OCI-M1 (cell line): ENCODE measurements at places on chromosomes 6 and 20.

DNA sequence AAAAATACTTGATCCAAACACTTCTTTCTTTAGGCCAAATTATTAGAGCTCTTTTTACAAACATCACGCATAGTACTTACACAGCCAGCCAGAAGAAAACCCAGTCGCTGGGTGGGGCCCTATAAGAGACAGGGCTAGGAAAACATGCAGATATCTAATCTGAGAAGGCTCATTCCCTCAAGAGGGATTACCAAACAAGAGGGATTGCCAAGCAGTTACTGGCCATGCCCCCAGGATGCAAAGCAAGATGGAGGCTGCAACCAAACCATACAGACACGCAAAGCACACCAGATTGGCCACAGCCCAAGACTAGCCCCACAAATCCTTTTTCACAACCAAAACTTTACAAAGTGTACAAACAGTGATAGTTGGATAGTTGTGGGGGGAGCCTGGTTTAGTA, 1235.4 kb upstream of the GJE1 start:
- DNase-seq = peak; percentile 82

DNA sequence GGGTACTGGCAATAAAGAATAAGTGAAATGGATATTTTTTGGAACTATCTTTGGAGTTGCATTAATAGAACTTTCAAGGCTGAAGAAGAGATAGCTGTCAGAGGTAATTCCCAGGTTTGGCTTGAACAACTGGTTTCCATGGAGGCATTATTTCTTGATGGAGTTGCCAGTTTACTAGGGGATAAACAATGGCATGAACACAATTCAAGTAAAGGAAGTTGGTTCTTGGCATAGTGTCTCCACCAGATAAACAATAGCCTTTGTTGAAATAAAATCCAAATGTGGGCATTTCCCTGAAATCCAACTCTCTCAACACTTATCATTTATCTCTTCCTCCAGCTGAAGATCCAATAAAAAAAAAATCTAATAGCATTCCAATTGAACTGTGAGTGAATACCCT, 454.9 kb downstream of the C6orf118 start:
- no peak for DNase-seq

GRCh38 chr6:134883314-134883713, 66.6 kb downstream of the ALDH8A1 start:
- DNase-seq = no peak

- peak; percentile 82 for DNase-seq
These were observed 8.4 kb upstream of the NUP153 start for GRCh38 chr6:17714879-17715851.

- DNase-seq = no peak
These were observed 2.3 kb upstream of the FAM110A start for GRCh38 chr20:831251-831650.

GRCh38 chr6:138719011-138719635, 54.4 kb upstream of the CCDC28A start:
- DNase-seq = peak; percentile 13

DNA sequence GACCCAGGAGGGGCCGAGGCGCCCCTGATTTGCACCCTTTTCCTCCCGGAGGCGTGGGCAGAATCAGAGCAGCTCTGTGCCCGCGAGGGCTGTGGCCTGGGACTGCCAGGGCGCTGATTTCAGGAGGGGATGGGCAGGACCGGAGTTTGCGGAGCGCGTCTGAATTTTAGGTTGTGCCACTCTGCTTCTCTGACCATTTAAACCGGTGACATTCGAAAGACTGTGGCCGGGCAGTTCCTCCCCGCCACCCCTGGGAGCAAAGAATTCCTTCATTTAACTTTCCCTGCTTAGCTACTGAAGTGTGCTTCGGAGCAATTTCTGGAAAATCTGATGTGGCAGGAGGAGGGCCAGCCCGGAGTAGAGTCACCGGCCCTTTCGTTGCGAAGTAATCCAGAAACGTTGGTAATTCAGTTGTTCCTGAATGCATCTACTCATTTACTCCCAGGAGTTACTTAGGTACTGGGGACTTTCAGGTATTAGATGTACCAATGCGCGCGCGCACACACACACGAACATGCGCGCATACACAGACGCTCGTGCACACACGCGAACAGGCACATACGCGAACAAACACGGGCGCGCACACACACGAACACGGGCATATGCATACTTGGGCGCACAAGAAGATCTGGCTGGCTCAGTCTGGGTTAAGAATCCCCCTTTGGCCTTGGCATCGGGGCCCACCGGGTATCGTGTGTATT, 568 bp downstream of the CCDC170 start:
- no peak for DNase-seq

DNA sequence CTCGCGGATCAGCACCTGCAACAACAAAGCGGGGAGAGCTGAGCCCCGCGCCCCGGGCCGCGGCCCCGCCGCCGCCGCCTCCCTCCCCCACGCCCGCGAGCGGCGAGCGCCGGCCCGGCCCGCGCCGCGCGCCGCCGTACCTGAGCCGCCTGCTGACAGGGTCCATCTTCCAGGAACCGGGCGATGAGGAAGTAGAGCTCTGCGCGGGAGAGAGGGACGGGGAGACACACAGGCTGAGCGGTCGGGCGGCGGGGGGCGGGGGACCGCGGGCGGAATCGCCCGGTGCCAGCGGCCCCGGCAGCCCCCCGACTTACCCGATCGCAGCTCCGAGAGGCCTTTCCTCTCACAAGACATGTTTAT, 359 bp downstream of the PHIP start:
- DNase-seq = peak; percentile 88

GRCh38 chr6:136991646-136992045, 53.1 kb downstream of the IL20RA start:
- no peak for DNase-seq

- no peak for DNase-seq
These were observed 28.9 kb downstream of the BMP7 start for GRCh38 chr20:57237585-57237953.

DNA sequence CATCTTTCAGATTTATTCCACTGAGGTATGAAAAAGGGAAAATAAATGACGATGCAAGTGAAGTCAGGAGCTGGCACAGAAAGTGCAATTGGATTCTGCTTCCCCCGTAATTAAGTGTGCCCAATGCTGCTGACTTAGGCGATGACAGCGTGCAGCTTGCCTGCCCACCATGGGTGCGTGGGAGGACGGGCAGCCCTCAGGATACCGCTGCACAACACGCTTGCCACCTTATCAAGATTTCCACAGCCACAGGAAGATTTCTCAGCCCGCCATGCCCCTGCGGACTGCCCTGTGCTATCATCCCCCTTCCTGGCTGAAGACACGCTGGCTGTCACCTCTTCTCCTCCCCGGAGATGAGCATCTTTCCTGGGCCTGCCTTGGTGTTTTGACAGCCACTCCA, 103.3 kb upstream of the BACH2 start:
- DNase-seq = peak; percentile 60

DNA sequence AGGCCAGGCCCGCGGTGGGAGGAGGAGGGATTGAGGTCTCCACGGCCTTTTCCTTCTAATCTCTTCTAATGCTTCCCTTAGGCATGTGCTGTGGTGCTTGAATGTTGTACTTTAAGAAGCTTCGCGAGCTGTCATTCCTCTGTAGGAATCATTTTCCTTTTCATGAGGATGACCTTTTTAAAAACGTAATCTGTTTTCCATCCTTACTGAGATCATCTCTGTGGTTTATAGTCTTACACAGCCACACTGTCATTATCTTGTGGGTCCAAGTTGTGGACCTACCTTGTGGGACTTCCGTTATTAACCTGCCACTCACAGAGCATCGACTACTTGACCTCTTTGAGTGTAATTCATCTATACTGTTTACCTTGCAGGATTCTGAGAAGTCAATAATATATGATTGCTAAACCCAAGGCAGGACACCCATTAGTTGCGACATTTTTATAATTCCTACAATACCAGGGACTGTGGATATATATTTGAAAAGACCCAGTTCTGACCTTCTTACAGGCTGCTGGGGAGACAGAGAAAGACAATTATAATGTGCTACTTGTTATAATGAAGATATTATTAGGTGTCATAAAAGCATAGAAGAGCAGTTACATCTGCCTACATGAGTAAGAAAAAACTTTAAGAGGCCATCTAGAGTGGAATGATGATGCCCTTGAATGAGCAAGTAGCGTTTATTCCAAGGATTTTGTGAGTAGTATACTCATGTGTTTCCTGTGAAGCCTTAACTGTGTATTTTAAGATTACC, 842 bp downstream of the SLC25A27 start:
- peak; percentile 22 for DNase-seq

DNA sequence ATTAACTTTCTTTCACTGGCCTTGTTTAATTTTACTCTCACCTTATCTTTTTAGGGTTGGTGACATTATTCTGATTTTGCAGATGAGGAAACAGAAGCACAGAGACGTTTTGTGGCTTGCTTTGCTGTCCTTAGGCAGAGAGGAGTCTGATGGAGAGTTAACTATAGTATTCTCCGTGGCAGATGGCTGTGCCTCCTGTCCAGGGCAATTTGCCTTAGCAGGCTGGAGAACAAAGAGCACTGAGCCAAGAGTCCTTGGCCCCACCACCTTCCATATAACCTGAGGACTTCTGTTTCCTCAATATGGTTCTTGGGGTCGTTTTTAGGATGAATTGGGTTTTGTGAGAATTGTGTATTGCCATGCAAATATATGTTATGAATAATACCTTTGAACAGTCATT, 71.4 kb upstream of the BACH2 start:
- no peak for DNase-seq

DNA sequence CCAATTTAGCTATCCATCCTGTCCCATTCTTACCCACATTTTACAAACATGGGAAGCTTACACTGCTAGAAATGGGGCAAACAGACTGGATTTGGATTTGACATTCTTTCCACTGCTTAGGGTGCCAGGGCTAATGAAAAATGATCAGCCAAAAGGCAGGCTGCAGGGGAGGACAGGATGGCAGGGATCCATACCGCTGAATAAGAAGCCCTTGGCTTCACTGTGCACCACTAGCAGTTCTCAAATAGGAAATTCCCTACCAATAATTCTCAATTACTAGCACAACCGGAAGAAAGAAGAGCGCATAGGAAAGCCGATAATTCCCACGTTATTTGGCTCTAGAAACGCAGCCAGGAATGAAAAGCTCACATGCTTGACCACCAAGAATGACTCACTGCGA, 73.1 kb downstream of the NDUFAF5 start:
- no peak for DNase-seq

DNA sequence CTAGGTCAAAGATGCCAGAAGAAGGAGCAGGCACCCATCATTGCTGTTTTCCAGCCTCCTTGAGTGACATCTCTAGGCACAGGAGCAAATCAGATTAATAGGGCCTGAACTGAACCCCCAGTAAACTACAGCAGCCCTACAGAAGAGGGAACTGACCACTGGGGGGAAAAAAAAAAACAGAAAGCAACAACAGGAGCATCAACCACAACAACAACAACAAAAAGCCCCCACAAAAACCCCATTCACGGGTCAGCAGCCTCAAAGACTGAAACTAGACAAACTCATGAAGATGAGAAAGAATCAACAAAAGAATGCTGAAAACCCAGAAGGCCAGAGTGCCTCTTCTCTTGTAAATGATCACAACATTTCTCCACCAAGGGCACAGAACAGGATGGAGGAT, 537.4 kb upstream of the BTBD3 start:
- DNase-seq = no peak

- DNase-seq = peak; percentile 90
These were observed 5.4 kb upstream of the TUBB2A start for GRCh38 chr6:3162565-3163247.

DNA sequence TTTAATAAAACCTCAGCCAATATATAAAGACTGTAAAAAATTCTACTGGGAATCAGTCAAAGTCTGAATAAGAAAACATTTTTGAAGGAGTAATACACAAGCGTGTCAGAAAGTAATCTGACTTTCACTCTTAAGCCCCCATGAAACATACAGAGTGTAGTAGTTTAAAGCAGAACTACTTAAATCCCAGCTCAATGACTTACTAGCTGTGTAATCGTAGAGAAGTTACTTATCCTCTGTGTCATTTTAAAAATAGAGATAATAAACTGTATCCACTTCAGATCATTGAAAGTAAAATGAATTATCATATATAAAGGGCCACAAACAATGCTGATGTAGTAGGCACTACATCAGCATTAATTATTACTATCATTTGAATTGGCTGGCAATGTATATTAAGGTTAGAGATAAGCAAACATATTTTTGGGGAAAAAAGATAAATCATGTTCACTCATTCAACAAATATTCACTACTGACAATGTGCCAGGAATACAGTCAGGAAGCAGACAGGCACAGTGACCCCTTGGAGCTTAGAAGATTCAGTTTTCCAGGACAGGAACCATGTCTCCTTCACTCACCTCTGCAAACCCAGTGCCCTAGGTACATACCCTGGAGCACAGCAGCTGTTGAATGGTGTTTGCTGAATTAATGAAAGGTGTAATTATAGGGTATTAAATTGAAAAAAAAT, 14.4 kb downstream of the REPS1 start:
- no peak for DNase-seq

DNA sequence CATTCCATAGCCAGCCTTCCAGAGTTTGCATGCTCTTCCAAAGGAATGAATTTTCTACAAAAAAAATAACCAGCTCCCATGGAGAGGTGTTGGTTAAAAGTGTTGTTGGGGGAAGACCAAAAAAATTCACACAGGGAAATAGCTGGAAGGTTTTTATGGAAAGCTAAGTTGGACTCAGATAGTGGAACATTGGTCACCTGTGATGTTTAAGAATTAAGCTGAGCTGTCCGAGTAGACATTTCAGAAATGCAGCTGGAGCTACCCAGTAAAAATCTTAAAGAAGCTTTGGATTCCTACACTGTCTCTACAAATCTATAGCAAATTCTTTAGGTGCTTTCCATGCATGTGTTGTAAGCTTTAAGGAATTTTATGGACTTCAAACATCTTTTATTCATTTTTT, 155.5 kb downstream of the THBS2 start:
- DNase-seq = no peak

DNA sequence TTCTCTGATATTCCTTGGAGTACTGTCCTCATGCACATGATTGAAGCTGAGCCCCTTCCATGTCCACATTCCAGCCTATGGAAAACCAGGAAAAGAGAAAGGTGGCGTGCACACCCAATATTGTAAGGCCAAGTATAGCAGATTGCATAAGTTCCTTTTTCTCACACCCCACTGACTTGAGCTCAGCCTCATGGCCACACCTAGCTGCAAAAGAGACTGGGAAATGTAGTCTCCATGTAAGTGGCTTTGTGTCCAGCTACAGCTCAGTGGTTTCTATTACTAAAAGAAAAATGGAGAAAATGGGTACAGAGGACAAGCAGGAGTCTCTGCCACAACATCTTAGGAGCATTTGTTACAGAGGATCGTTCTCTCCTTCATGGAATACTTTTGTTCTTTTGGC, 10.8 kb upstream of the UST start:
- DNase-seq = peak; percentile 21

DNA sequence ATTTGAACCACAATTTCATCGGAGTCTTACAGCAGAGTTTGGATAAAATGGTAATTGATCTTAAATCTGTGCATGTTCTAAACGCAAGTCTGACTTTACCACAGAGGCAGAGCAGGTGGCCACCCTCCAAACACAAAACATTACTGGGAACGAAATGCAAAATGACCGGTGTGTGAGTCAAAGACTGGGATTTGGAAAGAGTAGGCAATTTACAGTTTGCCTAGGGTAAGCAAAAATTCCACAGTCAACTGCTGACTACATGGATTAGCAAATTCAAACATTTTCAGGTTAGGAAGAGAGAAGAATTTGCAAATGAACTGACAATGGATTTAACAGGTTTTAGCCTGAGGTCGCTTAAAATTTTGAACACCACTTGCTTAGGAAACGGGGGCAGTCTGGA, 444.4 kb downstream of the HDGFL1 start:
- DNase-seq = no peak
